ENCODE measurements at places on chromosomes 6 and 20.

- no peak for DNase-seq
Observed at GRCh38 chr6:169238766-169239165, 14.9 kb downstream of the THBS2 start.

DNA sequence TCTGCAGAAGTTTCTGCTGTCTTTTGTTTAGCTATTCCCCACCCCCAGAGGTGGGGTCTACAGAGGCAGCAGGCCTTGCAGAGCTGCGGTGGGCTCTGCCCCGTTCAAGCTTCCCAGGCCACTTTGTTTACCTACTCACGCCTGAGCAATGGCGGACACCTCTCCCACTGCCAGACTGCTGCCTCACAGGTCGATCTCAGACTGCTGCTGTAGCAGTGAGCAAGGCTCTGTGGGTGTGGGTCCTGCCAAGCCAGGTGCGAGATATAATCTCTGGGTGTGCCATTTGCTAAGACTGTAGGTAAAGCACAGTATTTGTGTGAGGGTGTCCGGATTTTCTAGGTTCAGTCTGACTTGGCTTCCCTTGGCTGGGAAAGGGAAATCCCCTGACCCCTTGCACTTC lies 23.6 kb upstream of the ZNF337 start:
- DNase-seq: no peak

DNA sequence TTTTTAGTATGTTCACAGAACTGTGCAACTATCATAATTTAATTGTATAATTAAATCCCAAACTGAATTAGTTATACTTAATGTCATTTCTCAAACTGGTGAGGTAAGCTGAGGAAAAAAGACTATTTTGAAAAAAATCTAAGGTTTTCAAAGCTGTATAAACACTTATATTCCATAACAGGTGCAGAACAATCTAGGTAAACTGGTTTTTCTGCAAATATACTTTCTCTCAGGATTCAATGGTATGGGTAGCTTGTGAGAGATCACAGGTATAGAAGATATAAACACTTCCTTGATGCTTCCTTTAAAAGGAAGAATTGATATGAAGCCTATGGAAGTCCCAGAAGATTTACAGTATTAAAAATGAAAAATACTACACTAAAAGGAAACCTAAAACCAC lies 33.7 kb downstream of the NOL7 start:
- DNase-seq: no peak

- no peak for DNase-seq
Observed at GRCh38 chr20:32773855-32774254, 11.7 kb downstream of the DNMT3B start.

- DNase-seq: no peak
Observed at GRCh38 chr6:39350723-39351505, 28.4 kb upstream of the KCNK16 start.

- peak; percentile 16 for DNase-seq
Observed at GRCh38 chr6:1311400-1312202, at the start of gene FOXQ1. Gene FOXQ1, plus strand, starts transcription at chr6:1312098. Its CDS starts 607 bp downstream, at chr6:1312705.

DNA sequence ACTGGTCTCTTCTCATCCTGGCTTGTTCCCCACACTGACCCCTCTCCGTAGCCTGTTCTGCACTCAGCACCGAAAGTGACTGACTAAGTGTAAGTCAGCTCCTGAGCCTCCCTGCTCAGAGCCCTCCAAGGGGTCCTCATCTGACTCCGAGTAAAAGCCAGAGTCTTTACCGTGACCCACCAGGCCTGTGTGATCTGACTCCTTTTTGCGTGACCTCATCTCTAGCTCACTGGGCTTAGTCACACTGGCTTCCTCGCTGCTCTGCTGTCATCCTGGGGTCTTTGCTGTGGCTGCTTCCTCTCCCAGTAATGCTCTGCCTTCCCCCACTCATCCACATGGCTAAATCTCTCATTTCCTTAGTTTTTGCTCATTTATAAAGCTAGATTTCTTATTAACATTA lies 116.6 kb downstream of the PLCB4 start:
- DNase-seq: no peak

- DNase-seq: no peak
Observed at GRCh38 chr6:145727817-145728388, 7.4 kb downstream of the EPM2A start.

GRCh38 chr6:56891754-56892153 lies 63.2 kb upstream of the BEND6 start:
- DNase-seq: no peak

DNA sequence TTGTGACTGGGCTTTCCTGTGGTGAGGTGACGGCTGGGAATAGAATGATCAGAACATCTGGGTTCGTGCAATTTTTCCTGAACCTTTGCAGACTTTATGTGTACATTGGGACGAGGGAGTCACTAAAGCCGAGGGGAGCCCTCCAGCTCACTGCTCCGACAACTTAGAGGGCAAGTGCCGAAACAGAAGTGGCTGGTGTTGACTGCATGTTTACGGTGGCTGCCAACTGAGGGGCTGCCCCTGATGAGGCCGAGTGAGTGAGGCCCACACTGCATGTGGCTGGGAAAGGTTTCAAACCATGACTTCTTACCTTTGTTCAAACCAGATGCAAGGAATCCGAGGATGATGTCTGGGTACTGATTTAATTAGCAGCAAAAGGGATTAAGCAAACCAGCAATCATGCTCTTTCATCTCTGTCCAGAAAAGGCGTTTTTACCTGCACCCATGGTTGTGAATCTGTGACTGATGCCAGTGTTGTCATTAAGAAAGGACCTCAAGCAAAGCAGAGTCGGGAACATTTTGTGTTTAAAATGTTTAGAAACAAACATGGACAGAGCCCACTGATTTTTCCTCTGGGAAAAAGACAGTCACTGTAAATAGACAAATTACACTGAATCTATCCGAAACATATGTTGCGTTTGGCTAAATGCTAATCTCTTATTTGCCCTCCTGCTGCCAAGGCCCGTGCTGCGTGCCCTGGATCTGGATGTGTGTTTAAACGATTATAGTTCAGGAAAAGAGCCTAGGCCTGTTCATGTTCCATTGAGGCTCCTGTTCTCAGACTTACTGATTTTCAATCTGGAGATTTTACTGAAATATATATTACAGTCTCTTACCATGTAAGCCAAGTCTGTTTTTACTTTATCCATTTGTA lies 105.1 kb downstream of the UST start:
- DNase-seq: no peak

- no peak for DNase-seq
Observed at GRCh38 chr6:151285122-151285521, 45.4 kb downstream of the AKAP12 start.

GRCh38 chr6:118768904-118769325 lies 117.5 kb upstream of the CEP85L start:
- peak; percentile 49 for DNase-seq

GRCh38 chr20:50562262-50562701 lies 52.1 kb downstream of the PTPN1 start:
- no peak for DNase-seq

DNA sequence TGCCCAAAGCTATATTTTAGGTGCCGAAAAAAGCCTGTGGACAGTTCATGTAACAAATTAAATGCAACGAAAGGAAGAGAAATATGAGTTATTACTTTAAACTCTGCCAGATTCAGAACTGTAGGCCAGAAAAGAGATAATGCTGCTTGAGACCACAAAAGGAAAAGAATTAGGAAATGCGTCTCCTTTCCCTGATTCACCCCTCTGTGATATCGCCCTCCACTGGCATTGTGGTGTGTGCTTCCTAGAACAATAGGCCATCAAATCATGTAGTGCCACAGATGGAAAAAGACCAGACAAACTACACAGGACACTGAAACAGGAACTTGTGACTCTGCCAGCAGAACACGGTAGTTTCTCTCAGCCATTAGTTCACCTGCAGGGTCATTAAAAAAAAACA lies 14.7 kb upstream of the LAMA4 start:
- no peak for DNase-seq

- DNase-seq: no peak
Observed at GRCh38 chr6:142482974-142483373, 181.2 kb downstream of the ADGRG6 start.

- no peak for DNase-seq
Observed at GRCh38 chr6:23081701-23082100, 512.3 kb downstream of the HDGFL1 start.

DNA sequence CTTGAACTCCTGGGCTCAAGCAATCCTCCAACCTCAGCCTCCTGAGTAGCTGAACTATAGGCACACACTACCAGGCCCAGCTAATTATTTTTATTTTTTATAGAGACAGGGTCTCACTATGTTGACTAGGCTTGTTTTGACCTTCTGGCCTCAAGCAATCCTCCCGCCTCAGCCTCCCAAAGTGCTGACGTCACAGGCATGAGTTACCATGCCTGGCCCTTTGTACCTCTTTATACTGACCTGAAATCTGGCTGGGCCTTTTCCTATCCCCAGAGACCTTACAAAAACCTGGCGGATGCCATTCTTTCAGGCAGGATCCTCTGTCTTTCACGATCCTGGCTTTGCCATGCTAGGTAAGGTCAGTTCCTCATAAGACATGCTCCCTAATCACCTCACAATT lies 11.5 kb downstream of the WFDC3 start:
- no peak for DNase-seq

DNA sequence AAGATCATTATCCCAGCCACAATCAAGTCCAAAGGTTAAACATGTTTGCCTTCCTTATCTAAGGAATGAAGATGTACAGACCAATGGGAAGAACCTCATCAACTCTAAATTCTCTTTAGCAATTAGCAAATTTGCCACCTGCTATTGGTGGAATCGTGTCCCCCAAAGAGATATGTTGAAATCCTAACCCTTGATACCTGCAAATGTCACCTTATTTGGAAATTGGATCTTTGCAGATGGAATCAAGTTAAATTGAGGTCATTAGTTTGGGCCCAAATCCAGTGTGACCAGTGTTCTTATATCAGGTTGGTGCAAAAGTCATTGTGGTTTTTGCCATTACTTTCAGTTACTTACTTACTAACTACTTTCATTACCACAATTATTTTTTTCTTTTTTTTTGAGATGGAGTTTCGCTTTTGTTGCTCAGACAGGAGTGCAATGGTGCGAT lies 31.3 kb downstream of the KLHL31 start:
- DNase-seq: no peak

DNA sequence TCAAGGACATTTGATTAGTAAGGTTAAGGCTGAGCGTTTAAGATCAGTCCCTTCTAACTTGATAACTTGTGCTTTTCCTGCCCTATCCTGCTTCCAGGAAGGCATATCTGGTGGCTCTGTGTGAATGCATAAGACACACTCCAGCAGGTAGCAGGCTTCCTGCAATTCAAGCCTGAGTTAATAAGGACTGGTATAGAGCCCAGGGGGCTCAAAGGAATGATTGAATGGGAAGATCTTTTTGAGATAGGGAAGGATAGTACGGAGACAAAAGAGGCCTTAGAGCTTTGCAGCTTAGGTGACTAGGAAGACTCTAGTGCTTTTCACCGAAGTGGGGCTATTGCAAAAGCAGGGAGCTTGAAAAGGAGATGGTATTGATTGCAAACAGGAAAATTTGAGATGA lies 307.1 kb downstream of the GRIK2 start:
- DNase-seq: no peak

GRCh38 chr6:166009385-166010031 lies 158.1 kb downstream of the TBXT start:
- DNase-seq: no peak

- DNase-seq: no peak
Observed at GRCh38 chr6:25684565-25684964, 32.5 kb downstream of the SCGN start.

GRCh38 chr6:151499551-151499950 lies 5.7 kb downstream of the CCDC170 start:
- DNase-seq: no peak

GRCh38 chr6:108673602-108674001 lies 112.9 kb downstream of the FOXO3 start:
- DNase-seq: no peak

DNA sequence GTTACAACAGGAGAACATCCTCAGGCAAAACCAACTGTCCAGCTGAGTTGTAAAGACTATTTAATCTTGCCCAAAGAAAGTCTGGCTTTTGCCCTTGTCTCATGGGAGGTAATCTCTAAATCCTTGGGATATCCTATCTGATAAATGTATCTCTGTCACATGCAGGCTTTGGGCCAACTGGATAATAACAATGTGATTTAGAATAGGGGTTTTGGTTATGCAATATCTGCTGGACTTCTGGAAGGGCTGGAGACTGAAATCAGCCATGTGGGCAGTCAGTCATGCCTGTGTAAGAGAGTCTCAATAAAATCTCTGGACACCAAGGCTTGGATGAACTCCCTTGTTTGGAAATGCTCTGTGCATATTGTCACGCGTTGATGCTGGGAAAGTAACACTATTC lies 56.3 kb upstream of the PRL start:
- DNase-seq: no peak

GRCh38 chr6:88445188-88445965 lies 279.2 kb upstream of the CNR1 start:
- no peak for DNase-seq

DNA sequence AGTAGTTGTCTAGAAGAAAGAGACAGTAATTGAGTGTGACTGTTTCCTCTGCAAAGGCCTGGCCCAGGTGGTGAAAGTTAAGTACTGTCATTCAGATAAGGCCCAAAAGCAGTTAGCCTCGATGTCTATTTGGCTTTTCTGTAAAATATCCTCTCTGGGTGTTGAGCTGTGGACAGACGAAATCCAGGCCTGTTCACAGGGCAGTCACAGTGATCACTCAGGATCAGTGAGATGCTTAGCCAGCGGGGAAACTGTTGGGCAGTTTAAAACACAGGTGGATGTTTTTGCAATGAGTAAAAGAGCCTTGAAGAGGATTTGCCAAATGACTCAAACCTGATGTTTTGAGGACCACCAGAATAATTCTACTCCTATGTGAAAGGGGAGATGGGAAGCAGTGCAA lies 22.0 kb upstream of the PRDM1 start:
- no peak for DNase-seq

- no peak for DNase-seq
Observed at GRCh38 chr6:45986746-45987274, 28.9 kb downstream of the CLIC5 start.

- DNase-seq: peak; percentile 50
Observed at GRCh38 chr6:31178143-31179041, 7.9 kb upstream of the POU5F1 start.

DNA sequence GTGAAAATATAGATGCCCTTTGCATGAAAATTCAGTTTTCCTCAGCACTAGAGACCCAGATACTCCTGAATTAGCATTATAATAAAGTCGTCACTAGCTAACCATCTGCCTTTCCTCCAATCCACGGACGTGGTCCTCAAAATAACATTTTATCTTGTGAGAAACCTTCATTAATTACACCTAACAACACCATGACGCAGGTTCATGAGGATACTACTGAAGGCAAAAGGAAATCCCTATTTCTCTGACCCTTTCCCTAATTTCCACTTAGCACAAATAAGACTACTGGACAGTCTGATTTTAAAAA lies 1.3 kb upstream of the PNISR start:
- no peak for DNase-seq

GRCh38 chr6:47014401-47014800 lies 27.7 kb downstream of the ADGRF1 start:
- DNase-seq: no peak

DNA sequence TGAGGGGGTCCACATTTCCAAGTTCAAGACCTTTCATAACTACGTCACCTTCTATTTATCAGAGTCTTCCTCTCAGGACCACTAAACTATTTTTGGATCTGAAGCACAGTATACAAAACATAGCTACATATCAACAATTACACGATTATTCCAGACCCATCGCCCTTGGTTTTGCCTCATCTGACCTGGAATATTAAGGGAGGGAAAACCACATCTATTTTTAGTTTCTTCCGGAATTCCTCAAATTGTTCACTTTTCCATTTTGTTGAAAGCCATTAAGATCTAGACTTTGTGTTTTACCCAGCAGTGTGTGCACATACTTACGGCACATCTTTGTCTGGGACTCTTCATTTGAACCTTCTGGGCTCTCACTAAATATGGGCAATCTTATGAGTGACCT lies 12.0 kb upstream of the ADGRF5 start:
- no peak for DNase-seq
